ENCODE measurements at places on chromosomes 13 and 19. TPM values are rescaled to one million over a fixed set of nuclear protein-coding genes. Genes with fewer than 3 reads are reported as not detected.

Gene GAPDHS
- total RNA-seq = not detected

Gene CYP2A6
- not detected for total RNA-seq

Gene ZGLP1
- 6.1 TPM for total RNA-seq

Gene LIPE
- total RNA-seq = 34.8 TPM

Gene ZNF568
- 20.2 TPM for total RNA-seq

Gene OVOL3
- total RNA-seq = not detected

Gene LILRB5
- 0.13 TPM for total RNA-seq

Gene LRP3
- 0.13 TPM for total RNA-seq

Gene DNAJB1
- total RNA-seq = 575 TPM

Gene DCT
- total RNA-seq = 0.19 TPM

Gene NLRP7
- total RNA-seq = not detected

Gene KLK3
- total RNA-seq = not detected

Gene LYPD3
- total RNA-seq = 24.0 TPM

Gene ELANE
- not detected for total RNA-seq

Gene AMER2
- not detected for total RNA-seq

Gene IFI30
- 9.8 TPM for total RNA-seq

Gene ZNF541
- 0.65 TPM for total RNA-seq

Gene WDR87
- total RNA-seq = not detected

Gene PTH2
- not detected for total RNA-seq

Gene GPR12
- total RNA-seq = not detected

Gene PSG7
- not detected for total RNA-seq

Gene TGFBR3L
- total RNA-seq = 0.89 TPM

Gene ARHGAP33
- total RNA-seq = 38.5 TPM

Gene BCL3
- total RNA-seq = 79.6 TPM

Gene CYP2S1
- 0.20 TPM for total RNA-seq

Gene AP1M2
- 1.6 TPM for total RNA-seq

Gene UPK1A
- total RNA-seq = 0.56 TPM

Gene CGB8
- not detected for total RNA-seq

Gene NCR1
- total RNA-seq = 3.3 TPM

Gene NCLN
- 61.0 TPM for total RNA-seq

Gene MBD3L3
- not detected for total RNA-seq

Gene ZNF850
- 2.9 TPM for total RNA-seq

Gene TDRD12
- total RNA-seq = 0.36 TPM

Gene PRTN3
- total RNA-seq = 0.50 TPM
